ENCODE measurements at places on chromosomes 2 and 18.

DNA sequence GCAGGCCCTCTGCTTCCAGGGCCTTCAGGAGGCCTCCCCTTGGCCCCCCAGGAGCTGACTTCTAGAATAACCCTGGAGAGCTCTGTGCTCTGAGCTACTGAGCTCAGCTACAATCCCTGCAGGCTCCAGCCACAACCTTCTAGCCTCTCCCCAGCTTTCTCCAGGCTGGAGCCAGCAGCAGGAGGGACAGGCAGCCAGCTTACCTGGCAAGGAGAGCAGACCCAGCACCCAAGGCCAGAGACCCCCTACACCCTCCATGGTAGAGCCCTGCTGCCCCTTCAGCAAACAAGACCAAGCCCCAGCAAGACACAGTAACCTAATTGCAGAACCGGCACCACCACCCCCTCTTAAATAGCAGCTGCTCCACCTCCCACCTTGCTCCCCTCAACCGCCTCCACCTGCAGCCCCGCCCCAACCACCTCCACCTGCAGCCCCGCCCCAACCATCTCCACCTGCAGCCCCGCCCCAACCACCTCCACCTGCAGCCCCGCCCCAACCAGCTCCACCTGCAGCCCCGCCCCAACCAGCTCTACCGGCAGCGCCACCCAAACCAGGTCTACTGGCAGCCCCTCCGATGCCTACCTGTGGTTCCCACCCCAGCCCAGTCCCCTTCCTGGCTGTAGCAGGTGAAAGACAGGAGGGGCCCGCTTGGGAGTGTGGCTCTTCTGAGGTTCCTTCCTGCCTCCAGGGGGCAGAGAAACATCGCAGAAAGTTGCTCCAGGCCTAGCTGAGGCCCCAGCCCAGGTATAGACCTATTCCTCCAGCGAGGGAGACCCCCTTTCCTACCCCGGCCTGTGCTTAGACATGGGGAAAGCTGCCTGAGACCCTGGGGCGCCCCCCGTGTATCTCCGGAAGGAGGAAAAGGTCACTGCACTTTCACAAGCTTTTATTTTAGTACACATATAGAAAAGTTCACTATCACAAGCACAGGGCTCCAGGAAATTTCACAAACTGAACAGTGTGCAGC, at the start of gene ASTL:
Gene ASTL, minus strand, starts transcription at position 324 of the 967 bp plus-strand sequence. Its CDS starts 66 bp downstream, at position 258.
- DNase-seq: peak; percentile 70

DNA sequence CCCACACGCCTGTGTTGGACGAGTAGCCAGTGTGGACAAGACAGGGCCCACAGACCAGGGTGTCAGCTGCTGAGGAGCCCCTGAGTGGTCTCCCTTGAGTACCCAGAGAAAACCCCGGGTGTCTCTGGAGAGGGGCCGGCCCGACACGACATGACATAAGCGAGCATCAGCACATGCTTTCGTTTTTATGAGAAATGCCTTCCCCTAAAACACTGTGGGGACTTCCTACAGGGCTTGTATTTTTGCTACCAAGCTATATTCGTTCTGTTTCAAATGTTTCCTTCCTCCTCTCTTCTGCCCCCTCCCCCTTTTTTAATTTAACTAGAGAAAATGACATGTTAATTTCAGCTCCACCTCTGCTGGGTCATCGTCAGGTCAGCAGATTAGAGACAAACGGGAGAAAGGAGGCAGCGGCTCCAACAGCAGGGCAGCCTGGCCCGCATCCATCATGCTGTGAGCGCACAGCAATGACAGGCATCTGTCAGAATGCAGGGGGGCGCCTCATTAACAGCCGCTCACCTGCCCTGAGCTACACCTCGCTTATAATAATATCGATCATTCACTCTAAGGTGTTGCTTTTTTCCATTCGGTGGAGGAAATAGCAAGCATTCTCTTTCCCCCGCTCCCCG, 286.2 kb downstream of the ZNF516 start:
- peak; percentile 8 for DNase-seq

GRCh38 chr2:237882510-237883481, 23.4 kb downstream of the RAMP1 start:
- DNase-seq: no peak

DNA sequence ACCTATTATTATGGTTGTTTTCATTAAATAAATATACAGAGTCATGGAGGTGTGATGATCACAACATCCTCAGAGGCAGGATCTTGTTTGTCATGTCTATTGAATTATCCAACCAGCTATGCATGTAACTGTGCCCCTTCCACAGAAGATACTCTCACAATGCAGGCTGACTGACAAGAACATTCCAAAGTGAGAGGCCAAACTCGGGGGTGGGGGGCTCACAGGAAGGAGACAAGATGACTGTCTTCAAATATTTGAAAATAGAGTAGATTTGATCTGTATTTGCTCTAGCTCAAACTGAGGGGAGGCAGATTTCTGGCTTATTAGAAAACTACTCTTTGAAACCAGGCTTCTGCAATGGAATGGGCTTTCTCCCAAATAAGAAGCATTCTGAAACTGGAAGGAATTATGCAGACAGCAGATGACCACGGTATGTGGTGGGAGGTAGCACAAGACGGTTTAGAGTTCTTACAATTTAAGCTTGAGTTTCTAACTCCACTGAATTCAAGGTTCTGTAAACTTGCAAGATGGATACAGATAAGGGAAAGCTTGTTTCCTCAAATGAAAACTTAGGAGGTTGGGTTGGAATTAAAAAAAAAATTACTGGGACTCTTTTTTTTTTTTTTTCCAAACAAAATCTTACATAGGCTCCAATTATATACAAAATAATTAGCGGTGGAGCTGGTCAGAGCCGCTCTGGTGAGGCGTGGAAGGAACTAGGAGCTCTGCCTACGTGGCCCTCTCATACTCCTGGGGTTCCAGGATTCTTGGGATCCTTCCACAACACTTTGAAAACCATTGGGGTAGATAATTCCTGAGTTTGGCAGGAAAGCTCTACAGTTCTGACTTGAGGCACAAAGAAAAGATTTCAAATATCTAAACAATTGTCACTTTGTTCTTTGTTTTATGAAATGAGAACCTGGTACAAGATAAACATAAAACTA, 79.3 kb downstream of the PLA2R1 start:
- no peak for DNase-seq

DNA sequence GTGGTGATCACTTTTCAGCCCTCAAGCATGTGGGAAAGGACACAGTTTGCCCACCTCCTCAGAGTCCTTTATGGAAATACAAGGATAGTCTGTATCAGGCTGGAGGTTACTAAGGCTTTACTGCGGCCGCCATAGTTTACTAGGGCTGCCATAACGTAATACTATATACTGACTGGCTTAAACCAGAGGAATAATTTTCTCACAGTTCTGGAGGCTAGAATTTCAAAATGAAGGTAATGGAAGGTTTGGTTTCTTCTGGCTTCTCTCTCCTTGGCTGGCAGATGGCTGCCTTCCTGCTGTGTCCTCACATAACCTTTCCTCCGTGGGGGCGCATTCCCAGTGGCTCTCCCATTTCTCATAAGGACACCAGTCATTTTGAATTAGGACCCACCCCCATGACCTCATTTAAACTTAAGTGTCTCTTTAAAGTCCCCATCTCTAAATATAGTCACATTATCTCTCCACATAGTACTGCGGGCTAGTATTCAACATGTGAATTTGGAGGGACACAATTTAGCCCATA, 12.5 kb upstream of the ATIC start:
- DNase-seq: no peak

- no peak for DNase-seq
Measured at GRCh38 chr2:21454839-21455238, 331.1 kb downstream of the TDRD15 start.

DNA sequence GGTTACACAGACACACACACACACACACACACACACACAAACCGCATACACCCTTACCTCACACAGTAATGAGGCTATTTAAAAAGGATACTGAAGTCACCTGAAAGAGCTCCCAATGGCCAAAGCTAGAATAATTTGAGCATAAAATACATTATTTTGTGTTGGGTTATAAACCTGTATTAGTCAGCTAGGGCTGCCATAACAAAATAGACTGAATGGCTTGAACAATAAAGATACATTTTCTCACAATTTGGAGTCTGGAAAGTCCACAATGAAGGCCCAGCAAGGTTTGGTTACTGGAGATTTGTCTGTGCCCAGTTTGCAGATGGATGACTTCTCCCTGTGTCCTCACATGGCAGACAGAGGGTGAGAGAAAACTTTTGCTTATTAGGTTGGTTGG, 605.4 kb upstream of the REG3G start:
- no peak for DNase-seq

DNA sequence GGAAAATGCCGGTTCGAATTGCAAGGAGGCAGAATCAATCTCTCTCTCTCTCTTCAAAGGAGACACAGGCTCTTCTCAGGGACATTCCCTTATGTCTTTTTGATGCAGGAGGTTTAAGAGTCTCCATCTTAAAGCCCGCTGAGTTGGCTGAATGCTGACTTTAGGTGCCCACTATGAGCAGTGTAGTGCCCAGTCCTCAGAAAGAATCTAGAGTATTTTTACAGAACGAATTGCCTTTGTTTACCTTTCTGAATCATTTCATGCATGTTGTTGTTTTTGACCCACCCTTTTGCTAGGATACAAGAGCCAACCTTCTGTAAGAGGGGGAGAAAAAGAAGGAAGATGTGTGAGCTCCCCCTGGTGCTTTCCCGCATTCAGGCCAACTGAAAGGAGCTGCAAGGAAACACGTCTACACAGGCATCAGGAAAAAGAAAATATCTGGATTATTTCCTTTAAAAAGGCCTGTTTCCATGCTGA, 193.5 kb upstream of the TCF4 start:
- peak; percentile 36 for DNase-seq
